HFFc6 (cell line): ENCODE measurements at places on chromosomes 7 and 10. TPM values are rescaled to one million over a fixed set of nuclear protein-coding genes. Genes with fewer than 3 reads are reported as not detected.

GRCh38 chr7:133186060-133186459 lies 66.8 kb upstream of the EXOC4 start:
- no peak for DNase-seq

DNA sequence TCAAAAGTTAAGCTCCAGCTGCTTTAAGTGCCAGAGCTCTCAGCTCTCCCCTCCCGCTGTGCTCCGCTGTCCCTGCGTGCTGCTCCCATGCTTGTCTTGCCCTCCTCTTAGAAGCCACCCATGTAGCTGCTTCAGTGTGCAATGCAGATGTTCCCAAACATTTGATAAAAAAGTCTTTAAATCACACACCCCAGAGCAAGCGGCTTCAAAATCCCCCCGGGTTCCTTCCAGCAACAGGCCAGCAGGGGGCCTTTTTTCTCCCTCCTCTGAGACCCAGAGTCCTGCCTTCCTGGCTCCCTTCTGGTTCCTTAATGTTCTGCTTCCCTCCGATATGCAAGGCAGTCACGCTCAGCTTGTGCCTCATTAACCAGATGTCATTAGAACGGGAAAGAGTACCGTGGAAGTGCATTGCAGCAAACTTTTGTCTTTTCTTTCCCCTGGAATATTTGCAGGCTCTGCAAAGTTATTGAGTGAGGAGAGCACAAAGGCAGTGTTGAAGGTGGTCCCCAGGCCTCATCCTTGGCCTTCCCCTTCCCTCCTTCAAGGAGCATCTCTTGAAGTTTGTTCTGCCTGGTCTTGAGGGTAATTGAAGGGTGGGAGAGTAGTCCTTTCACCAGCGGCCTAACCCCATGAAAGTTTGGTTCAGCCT lies 25.5 kb downstream of the LDB3 start:
- peak; percentile 43 for DNase-seq

GRCh38 chr10:69057261-69057950 lies 30.5 kb upstream of the SRGN start:
- no peak for DNase-seq

- no peak for DNase-seq
Measured at GRCh38 chr10:4109469-4109868, 324.5 kb upstream of the KLF6 start.

DNA sequence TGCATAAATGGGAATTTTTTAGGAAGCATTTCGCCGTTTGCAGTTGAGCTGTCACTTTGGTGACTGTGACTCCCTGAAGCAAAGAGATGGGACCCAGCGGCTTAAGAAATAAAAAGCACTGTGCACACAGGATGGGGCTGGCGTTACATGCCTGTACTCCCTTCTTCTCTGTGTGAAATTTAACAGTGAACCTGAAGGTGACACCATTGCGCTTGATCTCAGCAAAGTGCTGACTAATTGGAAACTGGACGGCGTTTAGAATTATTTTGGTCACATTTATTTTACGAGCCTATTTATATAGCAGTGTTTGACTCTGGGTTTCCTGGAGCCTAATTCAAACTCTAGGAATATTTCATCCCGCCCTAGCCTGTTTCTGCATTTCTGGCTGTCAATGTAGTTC lies 146.2 kb downstream of the PAXIP1 start:
- DNase-seq, result no peak

- DNase-seq, result no peak
Measured at GRCh38 chr10:63761243-63761642, 240.0 kb downstream of the REEP3 start.

DNA sequence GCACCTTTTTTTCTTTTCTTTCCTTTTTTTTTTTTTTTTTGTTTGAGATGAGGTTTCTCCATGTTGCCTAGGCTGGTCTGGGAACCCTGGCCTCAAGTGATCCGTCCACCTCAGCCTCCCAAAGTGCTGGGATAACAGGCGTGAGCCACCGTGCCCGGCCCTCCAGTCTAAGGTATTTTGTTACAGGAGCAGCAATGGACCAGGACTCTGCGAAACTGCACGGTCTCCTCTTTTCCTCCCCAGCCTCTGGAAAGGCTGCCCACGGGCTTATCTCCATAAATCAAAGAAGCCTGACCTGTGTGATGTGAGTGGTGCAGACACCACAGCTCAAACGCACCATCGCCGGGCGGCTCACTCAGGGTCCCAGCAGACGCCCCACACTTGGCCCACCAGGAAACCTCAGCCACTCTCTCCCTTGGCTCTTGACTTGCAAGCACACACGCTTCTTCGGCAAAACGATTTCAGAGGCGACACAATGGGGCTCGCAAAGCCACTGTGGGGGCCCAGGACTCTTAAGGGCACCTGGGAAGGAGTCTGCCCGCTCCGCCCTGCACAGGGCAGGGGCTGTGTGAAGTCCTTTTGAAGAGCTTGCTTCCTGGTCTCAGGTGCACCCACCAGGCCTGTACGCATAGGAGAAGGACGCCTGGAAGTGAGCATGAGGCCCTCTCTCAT lies 20.6 kb downstream of the WDR86 start:
- no peak for DNase-seq

DNA sequence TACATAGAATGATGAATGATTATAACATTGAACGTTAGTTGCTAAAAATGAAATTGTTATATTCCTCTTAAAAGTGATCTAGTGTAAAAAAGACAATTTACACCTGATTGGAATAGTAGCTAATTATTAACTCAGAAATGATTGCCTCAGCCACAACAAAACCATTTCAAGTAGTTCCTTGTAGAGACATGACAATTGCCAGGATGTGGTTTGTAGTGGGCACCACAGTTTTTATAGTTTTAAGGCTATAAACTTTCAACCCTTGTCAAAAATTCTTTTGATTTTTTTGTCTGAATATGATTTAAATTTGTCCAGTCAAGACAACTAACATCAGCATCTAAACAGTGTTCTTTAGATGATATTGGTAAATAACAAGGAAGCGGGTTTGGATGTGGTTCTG lies 145.2 kb downstream of the SUGCT start:
- no peak for DNase-seq

GRCh38 chr7:113715981-113716856 lies 202.6 kb downstream of the PPP1R3A start:
- DNase-seq, result no peak

DNA sequence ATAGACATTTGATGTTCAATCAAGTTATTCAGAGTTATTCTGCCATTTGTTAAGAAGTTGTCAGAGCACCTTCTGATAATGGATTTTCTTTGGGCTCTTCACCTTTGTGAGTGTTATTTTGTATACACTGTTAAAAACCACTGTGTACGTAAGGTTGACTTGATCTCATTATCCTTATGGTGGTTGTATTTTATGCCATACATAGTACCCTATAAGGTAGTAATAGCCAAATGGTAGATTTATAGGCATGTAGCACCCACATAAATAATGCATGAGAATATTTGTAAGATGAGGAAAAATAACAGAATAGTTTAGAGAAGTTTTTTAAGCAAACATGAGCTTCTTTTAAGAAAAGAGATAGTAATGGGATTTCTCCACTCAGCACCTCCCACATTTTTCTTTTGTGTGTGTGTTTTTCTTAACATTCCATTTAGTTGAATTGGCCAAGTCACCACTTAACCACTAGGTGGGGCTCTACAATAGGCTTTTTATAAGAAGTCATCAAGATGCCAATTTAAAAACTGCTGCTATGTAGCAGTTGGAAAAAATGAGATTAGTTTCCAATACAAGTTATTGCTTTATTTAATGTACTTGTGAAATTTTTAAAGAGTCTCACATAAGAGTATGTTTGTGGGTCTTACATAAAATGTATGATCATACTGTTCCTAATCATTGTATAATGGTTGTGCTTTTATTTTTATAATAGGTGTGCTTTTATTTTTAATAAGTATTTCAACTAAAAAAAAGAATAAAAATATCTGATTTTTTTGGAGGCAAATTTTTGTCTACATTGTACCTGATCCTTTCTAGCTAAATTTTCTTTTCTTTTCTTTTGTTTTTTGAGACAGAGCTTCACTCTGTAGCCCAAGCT lies 41.1 kb upstream of the STMP1 start:
- DNase-seq, result peak; percentile 84

DNA sequence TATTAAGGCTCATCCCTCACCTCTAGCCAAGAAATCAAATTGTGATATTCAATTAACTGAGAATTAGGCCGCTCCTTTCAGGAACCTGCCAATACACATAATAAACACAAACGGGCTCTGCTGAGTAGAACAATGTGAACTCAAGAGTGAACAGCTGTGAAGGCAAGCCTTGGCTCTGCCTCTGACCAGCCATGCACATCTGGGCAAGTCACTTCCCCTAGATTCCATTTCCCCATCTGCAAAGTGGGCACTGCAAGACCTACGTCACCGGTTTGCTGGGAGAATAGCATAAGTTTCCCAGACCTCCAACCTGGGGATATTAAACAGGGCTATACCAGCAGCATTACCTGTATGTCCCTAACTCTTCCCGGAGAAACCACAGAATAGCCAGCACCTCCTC lies 355.2 kb downstream of the TNS3 start:
- no peak for DNase-seq

GRCh38 chr7:120603366-120603765 lies 254.6 kb downstream of the TSPAN12 start:
- no peak for DNase-seq

DNA sequence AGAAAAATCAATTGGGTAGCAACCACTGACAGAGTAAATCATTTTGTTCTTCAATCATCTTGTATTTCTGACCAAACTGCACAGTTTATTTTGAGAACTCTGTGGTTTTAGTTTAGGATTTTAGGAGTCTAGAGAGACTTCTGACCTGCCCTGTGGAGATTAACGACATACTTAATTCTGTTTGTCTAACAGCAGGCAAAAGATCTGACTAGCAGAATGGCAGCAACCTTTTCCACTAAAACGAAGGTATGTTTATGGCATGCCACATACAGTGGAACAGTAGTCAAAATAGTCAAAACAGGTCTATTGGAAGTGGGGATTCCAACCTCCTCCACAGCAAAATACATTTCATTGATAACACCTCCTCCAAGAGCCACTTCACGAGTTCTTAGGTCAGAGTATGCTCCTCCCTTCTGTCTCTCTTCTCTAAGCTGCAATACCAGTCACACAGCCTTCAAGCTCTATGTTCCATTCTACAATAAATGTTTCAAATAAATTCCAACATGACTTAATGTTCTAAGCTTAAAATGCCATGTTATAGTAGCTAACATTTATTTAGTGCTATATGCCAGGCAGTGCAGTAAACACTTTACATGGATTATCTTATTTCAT lies 34.4 kb downstream of the NRCAM start:
- no peak for DNase-seq

DNA sequence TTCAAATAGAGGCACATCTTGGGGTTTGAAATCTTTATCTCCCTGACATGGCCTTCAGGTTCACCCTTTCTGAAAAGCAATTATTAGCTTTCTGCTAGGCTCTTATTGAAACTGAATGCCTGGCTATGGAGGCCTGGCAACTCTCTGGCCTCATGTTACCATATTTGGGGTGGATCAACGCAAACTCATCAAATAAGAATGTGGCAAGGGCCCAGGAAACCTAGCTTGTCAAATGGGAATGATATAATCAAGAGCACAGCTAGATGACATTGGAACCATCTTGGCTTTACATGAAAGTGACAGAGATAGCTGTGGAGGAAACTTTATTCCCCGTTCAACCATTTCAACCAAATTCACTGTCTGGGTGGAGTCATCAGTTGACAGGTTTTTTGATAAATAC lies 202.8 kb upstream of the SMIM30 start:
- no peak for DNase-seq

- peak; percentile 60 for DNase-seq
Measured at GRCh38 chr7:6579446-6579845, 2.2 kb downstream of the ZDHHC4 start.

DNA sequence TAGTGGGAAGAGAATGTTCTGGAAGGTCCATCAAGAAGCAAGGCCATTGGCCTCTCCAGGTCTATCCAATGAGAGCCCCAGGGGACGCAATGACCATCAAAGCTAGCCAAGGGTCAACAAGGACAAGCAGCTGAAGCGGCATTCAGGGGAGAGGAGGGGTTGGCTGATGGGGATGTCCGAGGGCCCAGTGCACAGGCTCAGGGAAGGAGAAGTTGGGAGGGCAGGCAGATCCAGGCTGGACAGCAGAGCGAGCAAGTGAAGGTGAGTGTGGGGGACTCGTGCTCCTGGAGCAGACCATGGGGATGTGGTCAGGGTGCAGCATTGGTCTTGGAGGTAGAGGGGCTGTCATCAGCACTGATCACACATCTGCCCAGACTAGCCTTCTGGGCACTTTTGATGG lies 275.4 kb upstream of the TCERG1L start:
- DNase-seq, result no peak

DNA sequence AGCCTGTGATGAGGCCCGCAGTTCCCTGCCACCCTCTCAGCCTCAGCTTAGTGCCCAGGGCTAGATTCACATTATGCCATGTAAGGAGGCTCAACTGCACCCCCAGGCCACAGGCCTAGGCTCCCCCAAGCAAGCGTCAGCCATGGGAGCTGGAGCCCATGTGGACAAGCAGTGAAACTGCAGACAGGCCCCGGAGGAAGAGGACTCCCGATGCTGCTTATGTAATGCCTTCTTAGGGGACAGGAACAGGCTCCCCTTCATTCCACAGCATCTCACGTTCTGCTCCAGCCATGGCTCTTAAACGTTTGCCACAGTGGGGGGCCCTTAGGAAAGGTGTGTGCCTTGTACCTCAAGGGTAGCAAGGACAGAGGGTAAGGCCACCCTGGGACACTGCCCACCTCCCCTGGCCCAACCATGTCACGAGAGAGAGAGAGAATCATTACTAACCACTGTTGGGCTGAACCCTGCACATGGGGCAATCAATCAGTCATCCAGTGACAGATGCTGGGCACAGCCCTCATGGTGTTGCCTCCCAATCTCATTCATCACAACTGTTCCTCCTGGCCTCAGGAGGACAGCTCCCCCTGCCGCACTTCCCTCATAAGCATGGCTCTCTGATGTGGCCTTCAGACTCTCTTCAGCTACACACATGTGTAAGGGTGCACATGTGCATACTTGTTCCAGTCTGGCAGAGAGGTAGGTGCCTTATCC lies 263.0 kb downstream of the GRID1 start:
- DNase-seq, result no peak

- DNase-seq, result no peak
Measured at GRCh38 chr7:149782682-149783345, 9.4 kb upstream of the ZNF467 start.

DNA sequence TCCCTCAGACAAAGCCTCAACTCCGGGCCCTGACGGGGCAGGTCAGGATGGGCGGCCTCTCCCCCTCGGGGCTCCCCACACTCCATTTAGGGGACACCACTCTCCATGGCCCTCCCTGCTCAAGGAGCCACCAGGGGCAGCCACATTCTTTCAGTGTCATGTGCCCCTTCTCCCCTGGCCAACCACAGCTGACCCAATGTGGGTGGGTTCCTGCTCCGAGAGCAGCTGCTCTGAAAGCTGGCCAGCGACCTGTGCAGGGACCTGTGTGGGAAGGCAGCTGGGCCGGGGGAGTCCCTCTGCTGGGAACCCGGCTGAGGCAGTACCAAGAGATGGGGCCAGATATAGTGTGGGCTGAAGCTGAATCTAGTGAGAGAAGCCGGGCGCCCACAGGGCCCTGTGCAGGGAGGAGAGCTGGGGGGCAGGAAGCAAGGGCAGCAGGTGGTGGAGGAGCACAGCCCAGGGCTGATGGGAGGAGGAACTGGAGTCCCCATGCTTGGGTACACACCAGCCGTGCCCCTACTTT lies 40.6 kb upstream of the NPFFR1 start:
- no peak for DNase-seq

GRCh38 chr10:10520491-10521385 lies 496.9 kb upstream of the CELF2 start:
- DNase-seq, result no peak

EPO gene
- total RNA-seq, result not detected in 3 replicates

AGMO gene
- not detected in 3 replicates for total RNA-seq

PIK3AP1 gene
- total RNA-seq, result not detected in 3 replicates

SH2D4B gene
- total RNA-seq, result not detected in 3 replicates

PIP gene
- total RNA-seq, result not detected in 3 replicates

SBDS gene
- total RNA-seq, result 167 to 205 TPM (median 188 TPM) in 3 replicates
